ENCODE measurements at places on chromosomes 12 and 14. TPM values are rescaled to one million over a fixed set of nuclear protein-coding genes. Genes with fewer than 3 reads are reported as not detected.

Gene STON2
- total RNA-seq, result 0.79 TPM

Gene ERP27
- total RNA-seq, result not detected

Gene ANKLE2
- 80.7 TPM for total RNA-seq

Gene WSB2
- total RNA-seq, result 69.4 TPM

Gene TPPP2
- not detected for total RNA-seq

Gene WSCD2
- total RNA-seq, result not detected

Gene VASH1
- 4.2 TPM for total RNA-seq

Gene FAM161B
- total RNA-seq, result 1.5 TPM

Gene PIWIL1
- total RNA-seq, result 0.03 TPM

Gene ADAMTS20
- total RNA-seq, result not detected

Gene TMEM63C
- total RNA-seq, result 0.96 TPM

Gene SLC6A15
- 3.0 TPM for total RNA-seq

Gene MMP17
- 10.2 TPM for total RNA-seq

Gene AVPR1A
- 0.02 TPM for total RNA-seq

All from A549 treated with CORT108297 at 1 μM for 4 hours (cell line).